ENCODE measurements at places on chromosomes 7 and 10.

- DNase-seq: no peak
Observed at GRCh38 chr10:113917636-113918035, 63.2 kb downstream of the NHLRC2 start.

DNA sequence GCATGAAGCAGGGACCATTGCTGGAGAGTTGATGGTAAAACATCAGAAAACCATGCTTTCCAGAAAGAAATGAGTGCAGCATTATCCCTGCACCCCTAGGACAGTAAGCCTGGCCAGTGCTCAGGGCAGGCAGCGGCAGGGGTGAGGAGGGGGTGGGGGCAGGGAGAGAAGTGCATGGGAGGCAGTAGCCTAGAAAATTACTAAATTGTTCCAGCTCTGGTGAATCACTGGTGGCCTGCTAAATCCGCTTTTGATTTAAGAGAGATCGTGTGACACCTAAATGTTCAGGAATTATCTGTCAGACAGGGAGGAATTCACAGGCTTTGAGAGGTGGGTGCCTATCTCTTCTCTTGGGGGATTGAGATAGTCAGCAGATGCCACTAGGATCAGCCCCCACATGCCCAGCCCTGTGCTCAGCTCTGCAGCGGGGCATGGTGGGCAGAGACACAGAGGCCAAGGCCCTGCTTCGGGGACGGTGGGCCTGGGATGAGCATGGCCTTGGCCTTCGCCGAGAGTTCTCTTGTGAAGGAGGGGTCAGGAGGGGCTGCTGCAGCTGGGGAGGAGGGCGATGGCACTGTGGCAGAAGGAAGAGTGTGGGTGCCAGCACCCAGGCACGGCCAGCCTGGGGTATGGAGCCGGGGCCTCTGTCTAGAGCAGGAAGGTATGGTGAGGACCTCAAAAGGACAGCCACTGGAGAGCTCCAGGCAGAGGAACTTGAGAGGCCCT, 5.0 kb upstream of the AQP1 start:
- peak; percentile 72 for DNase-seq

GRCh38 chr7:134332892-134333291, 16.2 kb upstream of the SLC35B4 start:
- no peak for DNase-seq

DNA sequence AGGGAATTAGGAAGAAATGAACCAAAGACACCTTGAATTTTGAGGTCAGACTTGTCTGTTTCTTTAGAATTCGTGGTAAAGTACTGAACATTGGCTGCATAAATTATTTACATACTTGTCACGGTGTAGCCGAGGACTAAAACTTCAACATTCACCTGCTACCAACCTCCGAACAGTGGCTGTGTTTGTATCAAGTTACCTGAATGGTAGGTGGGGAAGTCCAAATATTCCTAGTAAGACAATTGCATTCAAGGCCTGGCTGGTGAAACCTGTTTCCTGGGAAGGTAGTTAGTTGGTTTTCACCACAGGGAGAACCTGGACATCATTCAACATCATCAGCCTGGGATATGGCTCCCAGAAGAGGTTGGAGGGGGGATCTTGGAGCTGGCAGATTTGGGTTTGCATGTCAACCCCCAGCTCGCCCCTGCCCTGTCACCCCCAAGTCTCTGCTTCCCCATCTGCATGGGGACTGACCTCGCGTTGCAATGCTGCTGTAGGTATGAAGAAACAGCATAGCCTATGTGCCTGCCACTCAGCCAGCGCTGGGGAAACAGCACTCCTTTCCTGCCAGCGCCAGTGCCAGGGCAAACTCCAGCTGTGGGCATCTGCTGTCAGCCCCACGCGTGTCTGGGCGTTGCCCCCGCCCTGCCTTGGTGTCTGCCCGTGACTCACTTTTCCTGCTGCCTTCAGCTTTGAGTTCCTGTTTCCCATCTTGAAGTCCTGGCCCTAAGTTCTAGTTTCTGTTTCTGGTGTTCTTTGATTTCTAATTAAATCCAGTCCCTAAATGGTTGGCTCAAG, 12.7 kb upstream of the LARP4B start:
- DNase-seq: peak; percentile 34

All from fibroblast of upper back skin (primary cell).